ENCODE measurements at places on chromosomes 7 and 10.
A peak's percentile ranks its signal among the peaks of the same experiment; 100 is the strongest.

- no peak for DNase-seq
Observed at GRCh38 chr10:86262688-86263181, 103.9 kb downstream of the GRID1 start.

- no peak for DNase-seq
Observed at GRCh38 chr10:69817078-69817581, 15.4 kb downstream of the COL13A1 start.

DNA sequence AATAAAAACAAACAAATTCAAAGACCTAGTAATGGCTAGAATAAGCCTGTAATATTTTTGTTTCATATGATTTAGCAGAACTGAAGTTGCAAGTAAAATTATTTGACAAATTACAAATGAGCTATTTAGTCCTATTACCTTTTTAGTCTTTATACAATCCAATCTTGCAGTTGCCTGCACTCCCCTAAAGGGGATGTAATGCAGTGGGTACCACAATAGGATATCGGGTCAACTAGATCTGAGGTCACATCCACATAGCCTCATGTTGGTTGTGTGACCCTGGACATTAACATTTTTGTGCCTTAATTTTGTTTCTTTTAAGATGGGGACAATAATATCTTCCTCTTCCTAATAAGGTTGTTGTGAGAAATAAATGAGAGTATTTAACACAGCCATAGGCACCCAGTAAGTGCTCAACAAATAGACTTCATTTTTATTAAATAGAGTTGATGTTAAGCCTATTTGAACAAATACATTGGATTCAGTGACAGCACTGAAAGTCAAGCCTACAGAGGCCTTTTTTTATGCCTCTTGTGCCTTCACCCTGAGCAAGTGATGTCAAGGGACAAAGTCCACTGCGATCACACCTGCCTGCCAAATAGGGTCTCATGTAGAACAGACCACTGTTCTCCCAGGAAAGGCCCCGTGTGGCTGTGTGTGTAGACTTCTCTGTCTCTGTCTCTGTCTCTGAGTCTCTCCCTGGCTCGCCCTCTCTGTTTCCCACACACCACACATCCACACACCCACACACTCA lies 124.8 kb downstream of the EVX1 start:
- no peak for DNase-seq

GRCh38 chr7:29810813-29811482 lies 4.6 kb downstream of the WIPF3 start:
- DNase-seq: no peak

GRCh38 chr10:17512341-17513001 lies 58.1 kb upstream of the ST8SIA6 start:
- DNase-seq: no peak

DNA sequence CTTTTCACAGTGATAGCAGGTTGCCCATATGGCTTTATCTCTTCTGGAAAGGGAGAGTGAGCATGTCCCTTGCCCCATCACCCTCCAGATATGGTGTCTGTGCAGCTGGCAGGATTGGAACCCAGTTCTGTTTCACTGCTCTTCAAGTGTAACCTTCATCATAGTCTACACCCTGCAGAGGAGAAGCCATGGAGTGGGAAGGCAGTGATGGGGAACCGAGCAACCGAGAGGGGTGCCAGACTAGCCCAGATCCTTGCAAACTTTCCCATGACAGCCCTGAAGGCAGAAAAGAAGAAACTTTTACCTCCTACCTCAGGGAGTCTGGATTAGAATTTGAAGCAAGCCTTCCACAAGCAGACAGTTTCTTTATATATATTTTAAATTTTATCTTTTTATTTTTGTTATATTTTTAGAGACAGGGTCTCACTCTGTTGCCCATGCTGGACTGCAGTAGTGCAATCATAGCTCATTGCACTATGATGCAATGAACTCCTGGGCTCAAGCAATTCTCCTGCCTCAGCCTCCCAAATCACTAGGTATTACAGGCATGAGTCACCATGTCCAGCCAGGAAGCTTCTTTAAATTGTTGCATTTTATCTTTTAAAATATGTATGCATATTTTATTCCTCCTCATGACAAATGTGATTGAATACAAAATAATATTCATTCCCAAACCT lies 133.3 kb downstream of the KCNMA1 start:
- DNase-seq: no peak

GRCh38 chr7:158052381-158053060 lies 535.1 kb downstream of the PTPRN2 start:
- no peak for DNase-seq

- no peak for DNase-seq
Observed at GRCh38 chr7:101718363-101719122, 89.4 kb upstream of the MYL10 start.

GRCh38 chr10:91420868-91421267 lies 10.7 kb downstream of the HECTD2 start:
- no peak for DNase-seq

- DNase-seq: no peak
Observed at GRCh38 chr10:97763411-97763810, 8.4 kb downstream of the SFRP5 start.

DNA sequence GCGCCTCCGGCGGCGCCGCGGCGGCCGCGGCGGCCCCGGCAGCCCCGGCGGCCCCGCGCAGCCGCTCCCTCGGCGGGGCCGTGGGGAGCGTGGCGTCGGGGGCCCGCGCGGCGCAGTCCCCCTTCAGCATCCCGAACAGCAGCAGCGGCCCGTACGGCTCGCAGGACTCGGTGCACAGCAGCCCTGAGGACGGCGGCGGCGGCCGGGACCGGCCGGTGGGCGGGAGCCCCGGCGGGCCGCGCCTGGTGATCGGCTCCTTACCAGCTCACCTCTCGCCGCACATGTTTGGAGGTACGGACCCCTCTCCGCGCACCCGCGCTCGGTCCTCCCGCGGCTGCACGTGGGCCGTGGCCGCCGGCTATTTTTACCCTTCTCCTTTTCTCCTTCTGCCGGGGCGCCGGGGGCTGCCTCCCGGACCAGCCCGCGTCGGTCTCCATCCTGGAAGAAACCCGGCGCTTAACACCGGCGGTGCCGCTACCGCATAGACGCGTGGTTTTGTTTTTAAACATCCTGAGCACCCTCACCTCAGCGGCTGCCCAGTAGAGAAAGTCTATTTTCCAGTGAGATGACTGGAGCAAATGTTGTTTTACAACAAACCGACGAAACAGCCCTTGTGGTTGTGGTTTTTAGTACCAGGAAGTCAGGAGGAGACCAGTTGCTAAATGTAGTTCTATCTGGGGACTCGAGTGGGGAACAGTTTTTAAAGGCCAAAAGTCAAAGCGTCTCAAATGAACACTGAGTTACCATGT lies 1.3 kb downstream of the ZNRF2 start:
- peak; percentile 28 for DNase-seq

DNA sequence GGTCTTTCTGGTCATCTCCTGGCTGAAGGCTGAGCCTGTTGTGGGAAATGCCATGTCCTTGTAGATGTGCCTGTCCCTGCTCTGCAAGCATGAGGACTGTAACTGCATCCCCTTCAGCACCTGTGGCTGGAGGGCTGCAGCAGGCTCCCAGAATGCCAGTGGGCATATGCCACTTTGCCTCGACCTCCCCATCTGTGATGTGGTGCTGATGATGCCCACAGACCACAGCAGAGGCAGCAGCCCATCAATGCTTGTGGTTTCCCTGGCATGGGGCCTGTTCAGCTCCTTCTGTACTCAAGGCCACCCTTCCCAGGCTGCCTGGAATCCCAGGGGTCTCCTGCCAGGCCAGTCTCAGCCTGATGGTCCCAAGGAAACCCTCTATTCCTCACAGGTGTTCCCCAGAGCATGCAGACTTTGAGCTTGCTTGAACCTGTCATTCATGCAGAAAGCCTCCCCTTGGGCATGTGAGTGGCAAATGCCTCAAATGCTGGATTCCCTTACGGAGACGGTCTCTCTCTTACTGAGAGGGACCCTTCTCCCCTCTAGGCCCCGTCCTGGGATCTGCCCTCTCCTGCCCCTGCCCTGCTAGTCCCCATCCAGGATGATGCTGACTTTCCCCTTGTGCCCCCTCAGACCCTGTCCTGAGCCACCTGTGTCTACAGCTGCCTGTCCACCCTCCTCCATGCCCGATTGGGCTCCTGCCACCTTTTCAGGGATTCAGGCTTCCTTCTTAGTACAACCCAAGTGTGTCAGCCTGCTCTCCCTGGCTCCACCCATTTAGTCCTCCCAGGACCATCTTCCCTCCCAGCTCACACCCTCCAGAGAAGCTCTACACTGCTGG lies 50.9 kb upstream of the ANTXRL start:
- no peak for DNase-seq

GRCh38 chr7:106853250-106853908 lies 11.7 kb upstream of the PIK3CG start:
- DNase-seq: no peak

GRCh38 chr10:21534604-21535493 lies 817 bp downstream of the MLLT10 start:
- no peak for DNase-seq

GRCh38 chr7:150716368-150716767 lies at the start of gene GIMAP1:
TSS of gene GIMAP1 (plus strand) at chr7:150716613. CDS start at chr7:150719048, 2,435 bp downstream.
- DNase-seq: no peak

GRCh38 chr10:130369645-130370381 lies 233.6 kb downstream of the GLRX3 start:
- no peak for DNase-seq

DNA sequence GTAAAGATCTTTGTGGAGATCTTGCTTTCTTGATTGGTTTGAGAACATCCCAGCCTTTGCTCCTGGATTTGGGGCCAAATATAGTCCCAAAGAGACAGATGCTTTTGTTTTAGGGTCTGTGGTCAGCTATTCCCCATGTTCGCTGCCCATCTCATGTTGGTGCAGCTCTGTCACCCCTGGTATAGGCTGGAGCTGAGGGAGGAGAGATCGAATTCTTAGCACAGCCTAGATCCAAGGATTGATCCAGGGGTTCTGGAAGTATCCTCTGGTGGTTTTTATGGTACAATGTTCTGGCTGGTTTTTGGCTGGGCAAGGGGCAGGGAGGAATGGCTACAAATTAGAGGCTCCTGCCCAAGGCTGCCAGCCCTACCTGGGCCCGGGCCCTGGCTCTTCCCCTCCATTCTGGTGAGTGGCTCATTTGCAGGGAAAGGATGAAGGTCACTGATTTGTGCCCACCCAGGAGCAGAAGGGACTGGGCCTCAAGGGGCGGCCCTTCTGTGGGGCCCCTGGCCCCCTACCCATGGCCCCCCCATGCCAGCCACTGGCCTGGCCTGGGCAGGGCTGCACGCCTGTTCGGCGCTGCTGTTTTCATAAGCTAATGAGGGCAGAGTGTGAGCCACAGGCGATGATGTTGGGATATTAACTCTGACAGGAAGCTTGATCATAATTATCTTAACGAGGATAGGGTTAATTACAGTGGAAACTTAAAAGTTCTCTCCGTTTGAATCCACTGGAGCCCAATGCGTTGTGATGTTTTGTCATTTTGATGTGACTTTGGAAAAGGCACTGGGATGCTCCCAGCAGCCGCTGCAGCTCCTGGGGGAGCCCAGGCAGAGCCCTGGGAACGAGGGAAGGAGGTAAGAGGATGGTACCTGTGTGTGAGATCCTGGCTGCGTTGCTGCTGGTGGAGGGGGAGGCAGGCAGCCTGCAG lies 600.6 kb downstream of the LRMDA start:
- DNase-seq: no peak

DNA sequence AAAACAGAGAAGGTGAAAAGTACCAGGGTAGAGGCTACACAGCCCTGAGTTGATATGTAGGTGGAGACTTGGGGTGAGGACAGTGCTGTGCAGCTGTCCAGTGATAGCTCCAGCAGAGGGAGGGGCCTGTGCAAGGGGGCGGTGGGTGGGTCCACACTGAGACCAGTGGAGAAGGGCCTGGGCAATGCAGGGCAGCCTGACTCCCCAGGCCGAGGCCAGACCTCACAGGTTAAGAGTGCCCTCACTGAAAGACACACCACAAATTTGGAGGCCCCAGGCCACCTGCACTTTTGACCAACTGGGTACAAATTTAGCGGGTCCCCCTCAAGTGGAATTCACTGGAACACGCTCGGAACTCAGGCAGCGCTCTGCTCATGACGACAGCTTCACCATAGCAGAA lies 6.7 kb upstream of the RASGEF1A start:
- DNase-seq: no peak

DNA sequence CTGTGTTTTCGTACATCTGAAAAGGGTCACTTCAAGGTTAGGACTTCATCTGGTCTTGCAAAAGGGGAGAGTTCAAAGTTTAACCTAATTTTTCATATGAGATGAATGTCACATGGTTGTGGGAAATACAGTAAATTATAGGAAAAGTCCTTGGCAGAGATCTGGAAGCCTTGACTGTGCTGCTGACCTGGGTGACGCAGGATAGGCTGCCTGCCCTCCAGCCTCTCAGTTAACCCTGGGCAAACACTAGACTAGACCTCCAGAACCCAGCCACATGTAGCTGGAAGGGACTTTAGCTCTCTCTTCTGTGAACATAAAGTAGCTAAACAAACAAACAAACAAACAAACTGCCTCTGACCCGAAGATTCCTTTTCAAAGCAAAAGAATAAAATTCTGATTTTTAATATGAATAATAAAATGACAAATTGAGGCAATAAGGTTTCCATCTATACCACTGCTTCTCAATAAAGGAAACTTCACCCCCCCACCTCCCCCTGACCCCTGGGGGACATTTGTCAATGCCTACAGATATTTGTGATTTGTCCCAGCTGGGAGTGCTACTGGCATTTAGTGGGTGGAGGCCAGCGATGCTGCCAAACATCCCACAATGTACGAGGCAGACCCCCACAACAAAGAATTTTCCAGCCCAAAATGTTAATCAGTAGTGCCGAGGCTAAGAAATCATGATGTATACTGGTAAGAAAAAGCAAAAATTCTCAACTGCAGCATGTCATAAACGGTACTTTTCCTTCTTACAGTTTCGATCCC lies 75.2 kb upstream of the PRR15 start:
- DNase-seq: no peak

DNA sequence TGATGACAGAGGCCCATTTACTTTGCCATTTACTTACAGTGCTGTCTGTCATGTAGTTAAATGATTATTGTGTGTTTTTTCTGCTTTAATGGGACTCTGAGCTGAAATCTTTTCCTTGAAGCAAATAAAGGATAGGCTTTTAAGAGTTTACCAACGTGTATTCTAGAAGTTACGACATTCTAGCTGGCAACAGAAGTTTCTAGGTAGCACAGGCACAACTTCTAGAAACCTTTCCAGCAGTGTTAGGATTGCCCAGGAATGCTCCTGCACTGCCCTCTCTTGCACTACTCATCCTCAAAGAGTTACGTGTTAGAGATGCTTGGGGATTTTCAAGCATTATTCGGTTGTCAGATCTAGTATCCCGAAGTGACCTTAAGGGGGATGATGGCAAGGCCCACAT lies 42.5 kb upstream of the TMEM236 start:
- no peak for DNase-seq

- no peak for DNase-seq
Observed at GRCh38 chr10:107557916-107558315, 393.4 kb upstream of the SORCS1 start.

DNA sequence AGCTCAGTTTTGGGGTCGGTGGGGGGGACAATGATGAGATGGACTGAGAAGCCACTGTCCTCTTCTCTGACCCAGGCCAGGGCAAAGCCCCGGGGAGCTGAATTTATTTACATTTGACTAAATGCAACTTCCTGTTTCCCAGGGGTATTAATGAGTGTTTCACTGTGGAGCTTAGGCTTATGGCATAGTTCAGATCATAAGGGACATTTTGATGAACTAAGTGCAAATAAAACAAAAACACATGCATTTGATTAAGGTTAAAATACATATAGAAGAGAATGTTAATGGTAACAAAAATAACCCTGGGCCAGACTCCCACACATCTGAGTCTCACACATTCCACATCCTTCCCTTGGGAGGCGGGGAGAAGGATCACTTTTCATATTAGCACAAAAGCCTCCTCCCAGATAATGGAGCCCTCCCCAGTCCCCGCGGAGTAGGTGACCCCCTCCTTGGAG lies 320.6 kb downstream of the FRMD4A start:
- DNase-seq: no peak

- DNase-seq: no peak
Observed at GRCh38 chr7:116433246-116433645, 66.3 kb upstream of the CAV2 start.
